ENCODE measurements at places on chromosomes 7 and 10.

GRCh38 chr7:1844951-1845390 is 174.9 kb downstream of the ELFN1 start:
- no peak for DNase-seq

GRCh38 chr7:112362731-112363131 is 87.5 kb upstream of the IFRD1 start:
- DNase-seq: no peak

GRCh38 chr7:44056681-44057080 is 8.7 kb downstream of the PGAM2 start:
- no peak for DNase-seq

DNA sequence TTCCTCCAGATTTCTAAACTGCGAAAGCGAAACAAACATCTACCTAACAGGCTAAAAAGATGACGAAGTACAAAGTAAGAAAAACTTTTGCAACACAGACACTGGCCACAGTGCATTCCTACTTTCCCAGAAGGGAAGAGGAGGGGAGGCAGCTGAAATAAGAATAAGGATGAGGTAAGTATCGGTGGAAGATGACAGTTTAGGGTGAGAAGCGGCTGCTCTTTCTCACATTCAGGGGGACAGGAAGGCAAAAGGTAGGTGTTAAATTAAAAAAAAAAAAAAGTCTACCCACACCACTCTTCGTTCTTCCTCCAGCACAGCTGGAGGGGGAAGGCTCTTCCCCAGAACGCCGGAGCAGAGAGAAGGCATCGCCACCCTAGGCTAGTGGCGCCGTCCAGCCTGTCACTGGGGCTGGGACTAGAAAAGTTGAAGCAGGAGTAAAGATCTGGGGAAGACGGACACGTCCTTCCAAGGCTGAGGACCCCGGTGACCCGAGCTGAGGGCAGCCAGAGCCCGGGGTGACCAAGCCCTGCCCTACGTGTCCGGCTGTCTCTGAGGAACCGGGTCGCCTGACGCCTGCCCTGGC is 846 bp downstream of the DNAJC1 start:
- no peak for DNase-seq

DNA sequence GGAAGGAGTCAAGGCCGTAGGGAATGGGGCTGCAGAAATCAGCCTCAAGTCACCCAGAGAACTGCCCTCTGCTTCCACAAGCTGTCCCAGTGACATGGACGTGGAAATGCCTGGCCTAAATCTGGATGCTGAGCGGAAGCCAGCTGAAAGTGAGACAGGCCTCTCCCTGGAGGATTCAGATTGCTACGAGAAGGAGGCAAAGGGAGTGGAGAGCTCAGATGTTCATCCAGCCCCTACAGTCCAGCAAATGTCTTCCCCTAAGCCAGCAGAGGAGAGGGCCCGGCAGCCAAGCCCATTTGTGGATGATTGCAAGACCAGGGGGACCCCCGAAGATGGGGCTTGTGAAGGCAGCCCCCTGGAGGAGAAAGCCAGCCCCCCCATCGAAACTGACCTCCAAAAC is 50.2 kb upstream of the PDCD4 start:
- DNase-seq: no peak

DNA sequence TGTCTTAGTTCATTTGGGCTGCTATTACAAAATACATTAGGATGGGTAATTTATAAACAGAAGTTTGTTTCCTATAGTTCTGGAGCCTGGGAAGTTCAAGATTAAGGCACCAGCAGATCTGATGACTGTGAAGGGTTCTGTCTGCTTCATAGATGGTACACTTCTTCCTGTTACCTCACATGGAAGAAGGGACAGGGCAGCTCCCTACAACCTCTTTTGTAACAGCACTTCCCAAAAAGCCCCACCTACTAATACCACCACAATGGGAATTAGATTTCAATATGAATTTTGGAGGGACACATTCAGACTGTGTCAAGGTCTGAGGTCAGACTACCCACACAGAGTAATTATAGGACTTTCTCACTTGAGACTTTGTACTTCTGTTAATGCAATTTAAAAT is 260.3 kb downstream of the ARHGAP12 start:
- no peak for DNase-seq

GRCh38 chr10:74867351-74867750 is 41.0 kb downstream of the KAT6B start:
- no peak for DNase-seq

DNA sequence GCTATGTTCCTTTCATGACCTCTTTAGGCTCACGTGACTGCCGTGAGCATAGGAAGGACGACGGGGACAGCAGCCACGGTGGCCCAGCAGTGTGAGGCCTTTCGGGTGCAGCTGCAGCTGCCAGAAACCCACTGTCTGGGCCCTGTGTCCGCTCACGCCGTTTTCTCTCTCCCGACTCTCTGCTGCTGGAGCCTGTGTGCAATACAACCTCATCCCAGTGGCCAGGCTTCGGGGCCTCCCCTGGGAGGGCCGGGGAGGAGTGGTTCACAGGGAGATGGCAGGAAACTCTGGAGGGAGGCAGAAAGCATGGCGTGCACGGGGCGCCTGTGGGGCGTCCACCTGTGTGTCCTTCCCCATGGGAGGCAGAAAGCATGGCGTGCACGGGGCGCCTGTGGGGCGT is 38.6 kb downstream of the PFKP start:
- DNase-seq: no peak

DNA sequence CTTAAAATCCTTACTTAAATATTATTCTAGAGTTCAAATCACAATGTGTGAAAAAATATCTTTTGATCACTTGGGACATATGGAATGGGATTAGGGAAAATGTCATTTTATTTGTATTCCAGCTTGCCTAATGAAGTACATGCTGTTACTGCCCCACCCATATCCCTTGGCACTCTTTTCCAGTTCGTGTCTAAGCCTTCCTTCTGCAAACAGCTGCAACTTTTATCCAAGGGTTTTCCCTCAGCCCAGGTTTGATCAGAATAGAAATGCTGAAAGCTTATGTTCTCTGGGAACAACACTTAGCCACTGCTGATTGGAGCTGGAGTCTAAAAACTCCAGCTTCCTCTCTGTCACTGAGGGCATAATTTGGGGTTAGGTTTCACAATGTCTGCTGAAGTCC is 214.1 kb upstream of the FAM3C start:
- DNase-seq: no peak

GRCh38 chr7:44776211-44776610 is 20.3 kb upstream of the PPIA start:
- no peak for DNase-seq

DNA sequence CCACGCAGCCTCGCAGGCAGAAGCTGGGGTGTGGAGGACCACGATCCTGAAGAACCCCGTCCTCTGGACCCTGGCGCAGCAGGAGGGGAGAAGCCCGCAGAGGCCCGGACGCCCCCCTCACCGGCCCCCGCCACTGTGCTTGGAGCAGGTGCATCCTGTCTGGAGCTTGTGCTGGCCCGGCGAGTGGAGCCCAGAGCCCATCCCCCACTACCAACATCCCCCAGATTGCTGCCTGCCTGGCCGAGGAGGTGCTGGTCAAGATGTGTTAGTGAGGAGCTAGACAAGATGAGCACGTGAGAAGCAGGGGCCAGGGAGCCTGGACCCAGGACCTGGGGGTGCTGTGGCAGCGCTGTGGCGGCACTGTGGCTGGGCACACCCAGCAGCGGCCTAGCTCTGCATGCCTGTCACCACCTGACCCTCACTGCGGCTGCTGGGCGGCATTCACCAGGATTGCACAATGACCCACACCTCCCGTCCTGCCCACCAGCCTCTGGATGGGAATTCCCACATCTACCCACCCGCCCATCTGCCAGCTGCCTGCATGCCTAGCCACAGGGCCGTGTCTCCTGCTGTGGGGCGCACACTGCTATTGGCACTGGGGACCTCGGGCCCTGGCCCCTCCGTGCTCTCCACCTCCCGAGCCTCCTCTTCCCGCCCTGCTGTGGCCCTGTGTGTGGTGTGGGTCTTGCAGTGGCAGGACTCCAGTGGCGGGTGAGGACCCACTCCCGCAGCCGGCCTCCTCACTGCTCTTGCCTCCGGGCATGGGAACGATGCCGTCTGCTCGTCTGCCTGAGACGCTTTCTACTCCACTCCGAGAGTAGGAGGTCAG is 11.8 kb downstream of the GPR146 start:
- no peak for DNase-seq

DNA sequence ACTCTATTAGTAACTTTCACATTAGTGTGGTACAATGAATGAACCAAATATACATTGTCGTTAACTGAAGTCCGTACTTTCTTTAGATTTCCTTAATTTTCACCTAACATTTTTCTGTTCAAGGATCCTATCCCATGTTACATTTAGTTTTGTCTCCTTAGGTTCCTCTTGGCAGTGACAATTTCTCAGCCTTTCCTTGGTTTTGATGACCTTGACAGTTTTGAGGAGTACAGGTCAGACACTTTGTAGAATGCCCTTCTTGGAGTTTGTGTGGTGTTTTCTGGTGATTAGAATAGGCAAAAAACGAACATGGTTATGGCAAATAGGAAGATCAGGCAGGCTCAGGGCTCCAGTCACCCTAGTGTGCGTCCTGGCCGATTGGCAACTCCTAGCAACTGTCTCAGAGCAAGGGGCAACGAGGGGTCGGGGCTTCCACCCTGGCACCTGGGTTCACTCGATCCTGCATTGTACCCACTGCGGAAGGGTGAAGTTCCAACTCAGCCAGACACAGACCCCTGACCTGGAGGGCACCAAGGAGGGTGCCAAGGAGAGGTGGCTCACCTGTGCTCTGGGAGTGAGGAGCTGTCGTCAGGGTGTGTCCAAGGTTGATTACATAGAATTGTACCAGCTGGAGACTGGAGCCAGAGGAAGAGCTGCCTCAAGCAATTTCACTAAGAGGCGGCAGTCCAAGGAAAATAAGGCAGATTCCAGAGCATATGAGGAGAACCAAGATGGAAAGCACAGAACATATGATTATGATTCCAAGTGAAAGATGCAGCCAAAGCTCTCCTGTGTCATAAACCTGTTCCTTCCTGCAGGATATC is 37.5 kb downstream of the PAPSS2 start:
- DNase-seq: no peak

- no peak for DNase-seq
Measured at GRCh38 chr7:122290476-122290875, 14.1 kb downstream of the FEZF1 start.

DNA sequence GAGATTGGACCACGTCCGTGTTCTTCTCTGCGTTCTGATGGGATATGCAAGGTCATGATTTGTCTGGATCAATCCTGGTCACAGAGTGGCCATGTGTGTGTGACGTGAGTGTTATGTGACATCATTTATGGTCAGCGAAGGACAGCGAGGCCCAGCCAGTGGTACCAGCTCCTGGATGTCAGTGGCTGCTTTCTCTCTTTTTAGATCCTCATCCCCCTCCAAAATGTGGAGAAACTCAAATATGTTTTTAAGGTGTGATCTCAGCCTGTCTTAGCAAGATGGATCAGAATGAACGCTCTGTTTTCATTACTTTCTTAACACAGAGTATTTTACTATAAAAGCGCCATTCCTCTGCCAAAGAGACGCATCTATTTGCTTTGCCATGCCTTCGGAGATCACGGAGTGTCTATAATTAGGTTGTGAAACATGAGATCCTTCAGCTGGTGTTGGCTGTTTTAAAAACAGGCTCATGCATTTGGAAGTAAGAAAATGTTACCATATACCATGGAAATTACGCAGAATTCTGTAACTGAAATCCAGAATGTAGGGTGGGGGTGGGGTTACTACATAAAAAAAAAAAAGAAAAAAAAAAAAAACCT is 245.5 kb upstream of the TCERG1L start:
- no peak for DNase-seq

DNA sequence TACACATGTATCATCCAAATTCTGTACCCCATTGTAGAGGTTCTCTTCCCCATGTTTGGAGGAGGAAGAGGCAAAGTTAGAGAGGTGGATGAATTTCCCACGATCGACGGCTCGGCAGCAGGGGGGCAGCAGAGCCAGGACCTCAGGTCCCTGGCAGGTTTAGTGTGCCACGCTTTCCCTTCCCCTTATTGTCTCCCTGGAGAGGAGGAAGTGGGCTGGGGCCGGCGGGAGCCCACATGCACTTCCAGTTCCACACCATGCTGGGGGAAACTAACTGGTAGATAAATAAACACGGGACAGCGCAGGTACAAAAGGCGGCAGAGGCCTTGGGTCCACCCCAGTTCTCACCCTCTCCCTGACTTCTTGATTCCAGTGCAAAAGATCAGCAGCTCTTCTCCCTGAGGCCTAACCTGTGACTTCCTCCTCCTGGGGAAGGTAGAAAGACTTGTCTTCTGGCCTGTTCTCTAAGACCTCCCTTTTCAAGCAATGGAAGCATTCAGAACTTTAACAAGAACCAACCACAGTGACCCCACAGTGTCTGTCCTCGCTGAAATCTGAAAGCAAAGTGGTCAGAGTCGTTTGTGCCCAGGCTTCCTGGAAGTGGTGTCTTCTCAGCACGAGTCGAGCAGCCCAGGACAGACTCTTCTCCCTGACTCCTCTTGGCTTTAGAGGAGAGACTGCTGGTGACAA is 30.5 kb upstream of the SRGN start:
- DNase-seq: no peak

- no peak for DNase-seq
Measured at GRCh38 chr7:83153419-83153818, 9.3 kb downstream of the PCLO start.

- no peak for DNase-seq
Measured at GRCh38 chr7:568031-568951, 48.6 kb upstream of the PDGFA start.

DNA sequence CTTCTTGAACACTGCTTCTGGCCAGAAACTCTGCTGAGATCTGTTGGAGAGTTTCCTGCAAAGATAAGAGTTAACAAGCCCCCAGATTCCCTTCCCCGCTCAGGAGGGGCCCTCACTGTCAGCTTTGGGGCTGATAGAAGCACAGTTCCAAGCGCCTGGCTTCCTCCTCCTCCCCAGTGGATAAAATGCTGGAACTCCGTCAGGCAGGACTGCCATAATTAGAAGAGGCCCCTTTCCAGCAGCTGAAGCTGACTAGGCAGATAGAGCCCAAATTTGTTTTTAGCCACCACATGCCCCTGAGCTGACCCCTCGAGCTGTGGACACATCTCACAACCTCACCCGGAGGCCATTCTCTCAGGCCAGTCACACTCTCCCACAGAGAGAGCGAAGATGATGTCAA is 89.4 kb downstream of the TBXAS1 start:
- DNase-seq: no peak

DNA sequence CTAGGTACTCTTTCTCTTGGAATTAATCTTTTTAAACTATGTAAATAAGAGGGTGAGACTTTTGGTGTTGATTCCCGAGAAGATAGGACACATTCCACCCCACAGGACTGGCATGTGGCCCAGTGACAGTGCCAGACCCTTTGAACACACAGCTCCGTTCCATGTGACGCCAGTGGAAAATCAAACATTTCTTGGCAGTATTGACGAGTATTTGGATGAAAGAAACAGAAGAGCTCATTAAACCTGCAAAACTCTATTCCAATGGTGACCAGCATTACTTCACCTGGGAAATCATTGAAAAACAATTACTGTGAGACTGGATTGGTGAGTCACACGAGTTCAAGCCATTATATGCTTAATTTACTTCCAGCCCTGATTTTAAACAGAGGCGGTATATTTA is 25.8 kb downstream of the AKR1E2 start:
- DNase-seq: no peak

DNA sequence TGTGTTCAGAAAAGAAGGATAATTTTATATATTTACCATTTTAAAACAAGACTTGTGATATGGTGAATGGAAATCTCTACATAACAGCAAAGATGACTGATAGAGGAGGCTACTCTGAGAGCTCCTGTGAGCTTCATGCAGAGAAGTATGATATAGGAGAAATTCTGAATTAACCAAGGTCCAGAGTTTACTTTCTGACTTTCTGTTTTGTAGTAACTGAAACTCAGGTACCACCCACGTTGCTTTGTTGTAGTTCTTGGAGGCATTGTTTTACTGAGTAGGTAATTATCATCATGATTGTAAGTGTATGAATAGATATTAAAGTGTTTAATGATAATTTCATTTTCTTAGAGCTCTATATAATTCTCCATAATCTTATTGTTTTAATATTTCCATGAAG is 18.0 kb upstream of the SFR1 start:
- DNase-seq: no peak

Data from activated CD4-positive, CD25-positive, alpha-beta regulatory T cell treated with anti-CD3 and anti-CD28 coated beads, Interleukin-2, amount 50 U/mL, for 16 hours (primary cell).